Urinary bladder (tissue), 4 donors: ENCODE measurements at places on chromosomes 4 and X. TPM values are rescaled to one million over a fixed set of nuclear protein-coding genes. Genes with fewer than 3 reads are reported as not detected.

HSFX1 gene
- 0.95 TPM for total RNA-seq

IL21 gene
- total RNA-seq = not detected

MAGEB2 gene
- not detected for total RNA-seq

ZNF185 gene
- total RNA-seq = 9.7 TPM

MAGED4B gene
- total RNA-seq = 33.6 TPM

SHISA3 gene
- total RNA-seq = 2.1 TPM

HSFX3 gene
- not detected for total RNA-seq

RNF113A gene
- 7.8 TPM for total RNA-seq

TRIM2 gene
- 119 TPM for total RNA-seq

COX7B gene
- total RNA-seq = 350 TPM

GRIA2 gene
- 16.4 TPM for total RNA-seq

F9 gene
- not detected for total RNA-seq

TRIM60 gene
- not detected for total RNA-seq

LUZP4 gene
- total RNA-seq = not detected

SNCA gene
- 24.4 TPM for total RNA-seq

CT45A9 gene
- total RNA-seq = not detected

SMIM43 gene
- total RNA-seq = 0.21 TPM

PAGE4 gene
- 13.3 TPM for total RNA-seq

PPEF1 gene
- total RNA-seq = 0.95 TPM

UCP1 gene
- not detected for total RNA-seq

CT55 gene
- total RNA-seq = not detected

SPANXA1 gene
- not detected for total RNA-seq

MTMR1 gene
- total RNA-seq = 25.5 TPM

VCX3A gene
- total RNA-seq = not detected

RTL9 gene
- 0.48 TPM for total RNA-seq

RELL1 gene
- total RNA-seq = 44.7 TPM

CLCN4 gene
- total RNA-seq = 4.4 TPM

ZRSR2 gene
- 5.2 TPM for total RNA-seq

MYOZ2 gene
- 11.3 TPM for total RNA-seq

P2RY4 gene
- 0.74 TPM for total RNA-seq

SASH3 gene
- 2.6 TPM for total RNA-seq

RBM47 gene
- 18.6 TPM for total RNA-seq

FHIP1A gene
- total RNA-seq = 7.7 TPM

HSD17B13 gene
- total RNA-seq = 1.2 TPM

RBPJ gene
- total RNA-seq = 185 TPM

GIMD1 gene
- total RNA-seq = not detected

TBX22 gene
- total RNA-seq = 0.21 TPM

ETNPPL gene
- 0.32 TPM for total RNA-seq

DDIT4L gene
- 10.4 TPM for total RNA-seq

KCNE5 gene
- 1.5 TPM for total RNA-seq

MUC7 gene
- not detected for total RNA-seq

PDE6B gene
- total RNA-seq = 6.2 TPM

ENPEP gene
- 45.6 TPM for total RNA-seq

NOA1 gene
- total RNA-seq = 13.3 TPM

NXF2 gene
- total RNA-seq = not detected

MAGEA2B gene
- total RNA-seq = not detected
